ENCODE measurements at places on chromosomes 3 and 15.

DNA sequence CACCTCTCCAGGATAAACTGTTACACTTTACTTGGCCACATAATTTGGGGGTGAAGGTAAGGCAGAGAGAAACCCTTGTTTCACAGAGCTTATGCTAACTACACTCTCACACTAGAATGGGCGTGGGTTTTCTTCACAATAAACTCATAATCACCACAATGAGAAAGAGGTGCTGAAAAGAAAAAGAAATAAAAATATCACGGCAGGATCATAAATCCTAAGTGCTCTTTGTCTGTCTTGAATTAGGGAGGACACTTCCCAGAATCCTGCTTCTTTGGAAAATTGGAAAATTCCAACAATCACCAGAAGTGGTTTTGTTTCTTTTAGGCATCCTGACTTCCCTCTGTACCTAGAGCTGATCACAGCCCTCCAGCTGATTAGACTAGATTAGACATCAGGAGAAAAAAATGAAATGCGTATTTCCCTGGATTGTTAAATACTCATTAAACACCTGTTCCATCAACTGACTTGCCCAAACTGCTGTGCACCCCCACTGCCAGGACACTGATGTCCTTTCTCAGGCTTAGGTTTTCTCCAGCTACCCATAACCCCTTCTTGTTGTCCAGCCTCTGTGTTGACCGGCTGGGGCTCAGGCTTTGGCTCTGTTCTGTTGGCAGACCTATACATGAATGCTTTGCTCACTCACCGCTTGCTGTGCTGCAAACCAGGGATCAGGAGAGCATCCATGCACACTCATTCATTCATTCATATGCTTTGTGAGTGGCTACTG, 41.6 kb upstream of the ACKR4 start:
- DNase-seq = no peak

DNA sequence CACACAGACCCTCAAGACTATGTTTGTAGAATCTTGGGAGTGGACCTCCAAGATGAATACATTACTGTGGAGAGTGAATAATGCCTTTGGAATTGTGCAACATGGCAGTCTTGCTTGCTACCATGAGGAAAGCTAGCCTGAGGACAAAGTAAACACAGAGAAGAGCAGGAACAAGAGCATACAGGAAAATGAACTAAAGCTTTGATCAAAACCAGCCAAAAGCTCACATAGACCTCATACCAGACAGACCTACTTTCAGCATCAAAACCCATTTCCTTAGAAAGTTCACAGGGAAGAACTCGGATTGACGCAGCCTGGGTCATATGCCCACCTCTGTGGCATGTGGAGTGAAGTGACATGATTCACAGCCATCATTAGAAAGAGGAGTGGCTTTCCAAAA, 3.3 kb upstream of the RAB8B start:
- no peak for DNase-seq

GRCh38 chr3:108133858-108134554, 43.2 kb upstream of the CD47 start:
- no peak for DNase-seq

DNA sequence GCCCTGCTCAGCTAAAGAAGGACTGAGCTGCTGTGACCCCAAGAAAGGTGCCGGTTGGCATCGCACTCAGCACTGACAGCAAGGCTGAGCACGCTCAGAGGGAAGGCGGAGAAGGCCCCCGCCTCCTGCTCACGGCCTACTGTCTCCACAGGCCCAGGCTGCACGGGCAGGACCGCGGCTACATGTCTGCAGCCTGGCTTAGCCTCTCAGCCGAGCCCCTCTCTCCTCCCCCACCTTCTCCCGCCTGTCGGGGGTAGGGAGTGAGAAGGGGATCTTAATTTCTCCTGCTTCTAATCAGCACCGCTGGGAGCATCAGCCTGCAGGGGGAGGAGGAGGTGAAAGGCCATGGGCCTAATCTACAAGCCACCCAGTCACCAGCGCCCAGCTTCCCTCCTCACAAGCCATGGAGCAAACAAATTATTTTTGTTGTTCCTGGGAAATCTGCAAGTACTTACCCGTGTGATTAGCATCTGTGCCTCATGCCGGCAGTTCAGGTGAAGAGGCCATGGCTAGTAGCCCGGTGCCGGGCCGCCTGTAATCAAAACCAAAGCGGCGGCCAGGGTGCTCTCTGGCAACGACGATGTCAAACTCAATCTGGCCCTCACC, 68.1 kb downstream of the EPHB3 start:
- no peak for DNase-seq

DNA sequence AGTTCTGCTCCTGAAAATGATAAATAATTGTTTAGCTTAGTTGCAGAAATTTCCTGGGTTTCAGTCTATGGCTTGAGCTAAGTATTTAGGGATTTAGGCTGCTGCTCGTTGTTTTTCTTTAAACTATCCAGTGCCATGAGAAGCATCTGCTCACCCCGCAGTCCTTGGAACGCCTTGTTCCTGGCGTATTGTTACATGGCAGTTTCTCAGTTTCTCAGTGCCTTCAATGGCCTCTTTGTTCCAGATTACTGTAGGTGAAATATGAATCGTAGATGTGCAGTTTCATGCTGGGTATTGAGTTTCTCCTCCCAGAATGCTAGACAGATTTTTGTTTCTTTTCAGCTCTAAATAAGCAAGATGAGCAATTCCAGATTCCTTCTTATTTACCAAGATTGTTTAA, 269.5 kb upstream of the GBE1 start:
- peak; percentile 38 for DNase-seq

DNA sequence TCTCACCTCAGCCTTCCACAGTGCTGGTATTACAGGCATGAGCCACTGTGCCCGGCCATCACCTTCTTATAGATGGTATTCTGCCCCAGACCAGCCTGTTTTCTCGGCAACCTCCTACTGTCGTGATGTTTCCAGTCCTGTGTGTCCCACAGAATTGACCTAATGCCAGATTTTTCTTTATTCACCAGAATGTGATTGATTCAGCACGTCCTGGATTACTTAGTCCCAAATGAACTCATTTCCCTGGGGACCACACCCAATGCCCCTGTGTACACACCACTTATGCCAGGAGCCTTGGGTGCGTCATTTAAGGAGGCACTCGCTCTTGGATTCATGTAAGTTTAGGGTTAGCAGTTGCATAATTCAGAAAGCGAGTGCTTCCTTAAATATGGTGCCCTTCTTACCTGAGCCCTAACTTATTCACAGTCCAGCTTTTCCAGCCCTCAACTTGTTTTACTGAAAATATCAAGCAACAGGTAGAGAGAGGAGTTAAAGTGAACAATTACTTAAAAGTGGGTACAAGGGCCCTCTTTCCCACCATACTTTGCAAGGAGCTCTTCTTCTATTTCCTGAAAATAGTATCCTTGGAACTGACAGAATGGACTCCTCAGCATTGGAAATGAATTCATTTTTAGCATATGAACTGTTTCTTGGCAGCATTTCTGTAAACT, 64.6 kb upstream of the UBE2E1 start:
- no peak for DNase-seq

- no peak for DNase-seq
These were observed 4.5 kb downstream of the EIF3J start for GRCh38 chr15:44541282-44541958.

GRCh38 chr3:30180310-30181177, 425.9 kb upstream of the TGFBR2 start:
- no peak for DNase-seq

DNA sequence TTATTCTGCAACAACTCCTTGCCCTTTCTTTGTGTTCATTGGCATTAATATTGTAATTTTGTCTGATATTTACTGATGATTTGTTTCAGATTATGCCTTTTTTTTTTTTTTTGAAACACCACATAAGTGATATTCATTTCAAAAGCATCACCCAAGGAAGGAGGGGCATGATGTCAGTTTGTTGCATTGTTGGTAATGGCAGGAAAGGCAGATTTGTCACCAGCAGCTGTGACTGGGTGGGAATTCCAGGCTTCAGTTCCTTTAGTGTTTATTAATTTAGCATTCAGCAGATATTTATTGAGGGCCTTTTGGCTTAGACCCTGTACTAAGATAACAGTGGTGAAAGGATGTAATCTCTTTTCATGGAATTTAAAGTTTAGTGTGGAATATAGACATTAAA, 19.5 kb downstream of the SENP2 start:
- DNase-seq = no peak

GRCh38 chr15:47041301-47041700, 676.0 kb upstream of the SEMA6D start:
- no peak for DNase-seq

- peak; percentile 54 for DNase-seq
These were observed 91.5 kb downstream of the ITPR1 start for GRCh38 chr3:4584456-4585249.

GRCh38 chr3:71723452-71724170, 1.6 kb downstream of the EIF4E3 start:
- no peak for DNase-seq

DNA sequence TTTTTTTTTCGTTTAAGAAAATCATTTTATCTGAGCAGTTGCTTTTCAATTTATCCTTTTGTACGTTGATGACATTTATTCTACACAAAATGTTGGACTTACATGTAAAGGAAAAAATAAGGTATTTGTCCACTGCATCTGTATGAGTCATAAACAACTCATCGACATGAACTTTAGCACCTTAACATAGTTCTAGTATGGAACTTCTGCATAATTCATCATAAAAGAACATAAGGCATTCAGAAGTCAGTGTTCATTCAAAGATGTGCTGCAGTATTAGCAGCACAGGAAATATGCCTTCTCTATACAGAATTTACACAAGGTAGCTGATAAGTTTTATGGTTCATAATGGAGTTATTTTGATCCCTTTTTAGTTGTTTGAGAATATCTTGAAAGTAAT, 801.6 kb downstream of the CADM2 start:
- no peak for DNase-seq

DNA sequence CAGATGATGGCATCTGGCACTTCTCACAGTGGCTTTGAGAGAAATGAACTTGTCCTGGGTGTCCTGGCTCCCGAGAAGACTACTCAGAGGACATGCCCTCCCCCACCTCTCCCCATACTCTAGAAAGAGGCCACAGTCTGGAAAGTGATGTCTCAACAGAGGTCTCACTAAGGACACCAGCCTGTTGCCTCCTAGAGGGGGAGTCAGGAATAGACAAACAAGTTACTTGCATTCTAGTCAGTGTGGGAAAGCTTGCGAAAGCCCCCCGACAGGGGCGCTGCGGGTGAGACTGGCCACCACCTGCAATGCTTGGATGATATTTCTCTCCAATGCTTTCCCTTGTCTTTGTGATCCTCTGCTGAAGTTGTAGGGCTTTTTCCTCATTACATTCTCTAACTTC, 17.2 kb downstream of the B4GALT4 start:
- no peak for DNase-seq

- no peak for DNase-seq
These were observed 1222.1 kb downstream of the OTOL1 start for GRCh38 chr3:162718697-162719096.

- DNase-seq = no peak
These were observed 64.7 kb downstream of the ADAMTS9 start for GRCh38 chr3:64623125-64623524.

DNA sequence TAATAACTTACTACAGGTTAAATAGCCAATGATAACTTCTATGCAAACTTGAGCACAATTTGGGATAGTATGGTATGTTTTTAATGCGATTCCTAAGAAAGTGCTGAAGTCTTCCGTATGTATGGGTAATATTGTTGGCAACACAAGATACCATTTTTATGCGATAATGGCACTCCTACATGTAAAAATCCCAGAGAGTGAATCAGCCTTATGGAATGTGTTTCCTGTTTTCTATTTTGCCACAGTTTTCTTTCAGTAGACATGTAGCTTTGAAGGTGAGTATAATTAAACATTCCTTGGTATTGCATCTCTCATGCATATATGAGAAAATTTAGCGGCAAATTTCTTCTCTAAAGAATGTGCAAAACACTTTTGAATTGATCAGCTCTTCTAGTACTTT, 396.8 kb upstream of the AZI2 start:
- DNase-seq = no peak

DNA sequence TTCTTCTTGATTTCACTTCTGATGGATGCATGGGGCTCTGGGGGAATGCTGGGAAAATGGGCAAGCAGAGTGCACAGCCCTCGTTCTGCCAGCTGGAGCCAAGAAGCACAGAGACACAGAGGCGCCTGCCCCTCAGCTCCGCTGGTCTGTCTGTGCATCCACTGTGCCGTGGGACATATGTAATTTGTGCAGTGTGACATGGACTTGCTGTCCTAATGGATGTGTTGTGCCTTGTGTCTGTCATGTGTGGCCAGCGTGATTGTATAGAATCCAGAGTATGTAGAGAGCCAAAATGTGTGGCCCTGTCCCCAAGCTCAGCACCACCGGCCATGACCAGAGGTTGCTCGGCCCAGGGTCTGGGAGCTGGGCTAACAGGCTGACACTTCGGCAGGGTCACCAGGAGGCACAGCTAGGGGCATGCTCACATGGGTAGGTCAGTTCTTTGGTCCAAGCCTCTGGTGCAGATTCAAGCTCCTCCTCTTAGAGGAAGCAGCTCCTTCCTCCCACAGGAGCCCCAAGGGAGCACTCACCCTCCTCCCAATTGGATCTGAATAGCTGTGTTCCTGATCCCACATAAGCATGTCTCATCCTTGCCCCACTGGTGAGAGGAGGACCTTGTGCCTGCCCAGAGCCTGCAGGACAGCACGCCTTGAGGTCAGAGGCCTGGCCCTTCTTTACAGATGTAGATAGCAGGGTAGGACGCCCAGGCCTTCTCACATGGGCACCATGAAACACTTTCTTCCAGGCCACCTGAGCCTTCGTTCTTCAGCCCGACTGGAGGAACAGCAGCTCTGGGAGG, 100.8 kb upstream of the ABHD17C start:
- no peak for DNase-seq

GRCh38 chr3:189567766-189568420, 63.3 kb upstream of the TP63 start:
- no peak for DNase-seq

DNA sequence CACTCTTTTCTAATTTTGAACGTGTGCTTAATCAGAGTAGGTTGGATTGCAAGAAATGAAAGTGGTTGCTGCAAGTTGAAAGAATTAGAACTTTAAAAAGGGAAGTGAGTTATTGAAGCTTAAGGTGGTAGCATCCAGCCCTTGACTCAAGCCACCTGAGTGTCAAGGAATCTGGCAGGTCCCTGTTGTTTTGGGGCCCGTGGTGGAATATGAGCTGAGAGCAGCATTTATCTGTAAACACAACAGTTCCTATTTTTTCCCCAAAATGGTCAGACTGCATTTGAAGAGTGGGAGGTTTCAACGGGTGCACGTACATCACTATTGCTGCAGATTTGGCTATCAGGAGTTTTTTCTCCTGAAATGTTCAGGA, 1.7 kb downstream of the ITPR1 start:
- no peak for DNase-seq

Data from ovary (tissue), 10 donors.